Tibial nerve (tissue), 4 donors: ENCODE measurements at places on chromosomes 3 and 15. TPM values are rescaled to one million over a fixed set of nuclear protein-coding genes. Genes with fewer than 3 reads are reported as not detected.

- no peak for DNase-seq
- H3K36me3 ChIP-seq: no peaks in the 10 kb centered on the region
- H3K27me3 ChIP-seq: no peaks in the 10 kb centered on the region
- H3K4me1 ChIP-seq: no peaks in the 10 kb centered on the region
Measured at GRCh38 chr3:177306252-177306651, 109.0 kb upstream of the TBL1XR1 start.

GRCh38 chr15:40307421-40308211 lies at the start of gene PLCB2:
PLCB2 (minus strand) TSS chr15:40307935; CDS start chr15:40307672, 263 bp downstream.
- peaks cover 5% of the 10 kb centered on the region for H3K27me3 ChIP-seq
- H3K27ac ChIP-seq: peak within 1 kb of the TSS; percentile 60
- no peak for DNase-seq
- no peaks in the 10 kb centered on the region for H3K36me3 ChIP-seq
- peak within 1 kb of the TSS; percentile 44 for H3K4me3 ChIP-seq

DNA sequence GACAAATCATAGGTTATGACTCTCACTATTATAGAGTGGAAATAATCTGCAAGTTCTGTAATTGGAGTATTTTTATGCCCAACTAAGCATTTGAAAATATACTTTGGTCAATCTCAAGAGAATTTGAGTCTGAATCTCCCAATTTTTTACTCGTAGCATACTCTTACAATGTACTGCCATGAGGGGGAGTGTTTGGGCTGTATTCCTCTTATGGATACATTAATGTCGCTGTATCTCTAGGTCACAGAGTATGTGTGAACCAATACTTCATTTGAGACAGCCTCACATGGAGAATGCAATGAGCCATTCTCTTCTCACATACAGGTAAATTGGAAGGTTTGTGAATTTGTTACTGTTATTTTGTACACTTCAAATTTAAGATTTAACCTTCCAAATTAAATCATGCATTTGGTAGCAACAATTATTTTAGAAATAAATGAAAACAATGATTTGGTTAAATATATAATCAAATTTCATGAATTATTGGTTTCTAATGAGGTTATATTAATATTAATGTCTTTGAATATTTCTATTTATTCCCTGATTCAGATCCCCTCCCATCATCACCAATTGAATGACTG lies 5.5 kb upstream of the CD200 start:
- H3K4me1 ChIP-seq: no peaks in the 10 kb centered on the region
- no peak overlapping the region for H3K4me3 ChIP-seq
- no peaks in the 10 kb centered on the region for H3K27me3 ChIP-seq
- no peak for DNase-seq
- H3K27ac ChIP-seq: no peak overlapping the region

TRAT1 gene
- total RNA-seq: not detected

ATP13A5 gene
- total RNA-seq: not detected
